Effector CD8-positive, alpha-beta T cell (primary cell): ENCODE measurements at places on chromosomes 2 and 18.
A peak's percentile ranks its signal among the peaks of the same experiment; 100 is the strongest.

DNA sequence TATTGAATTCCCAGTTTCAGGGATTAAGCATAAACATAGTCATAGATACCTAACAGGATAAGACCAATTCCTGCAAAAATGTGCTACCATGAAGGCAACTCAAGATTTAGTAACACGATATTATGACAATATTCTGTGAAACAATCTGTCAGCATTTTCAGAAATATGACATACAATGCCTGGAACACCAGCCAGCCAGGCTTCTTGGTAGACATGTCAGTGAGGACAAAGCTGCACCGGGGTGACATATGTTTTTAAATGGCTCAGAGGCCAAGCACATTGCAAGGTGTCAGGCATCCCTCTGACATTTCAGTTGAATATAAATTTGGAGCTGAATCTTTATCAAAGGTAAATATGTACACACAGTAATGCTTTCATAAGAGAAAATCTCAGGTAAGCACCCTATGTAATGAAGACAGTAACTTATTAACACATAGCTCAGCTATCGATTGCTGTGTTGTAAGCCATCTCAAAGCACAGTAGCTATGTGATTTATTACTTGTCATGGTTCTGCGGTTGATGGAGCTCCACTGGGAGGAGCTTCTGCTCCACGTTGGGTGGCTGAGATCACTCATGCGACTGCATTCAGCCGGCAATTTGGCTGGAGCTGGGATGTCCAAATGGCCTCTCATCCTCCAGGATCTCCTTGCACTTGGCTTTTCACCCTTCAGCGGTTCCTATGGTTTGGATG, 31.9 kb upstream of the EML6 start:
- no peak for DNase-seq

DNA sequence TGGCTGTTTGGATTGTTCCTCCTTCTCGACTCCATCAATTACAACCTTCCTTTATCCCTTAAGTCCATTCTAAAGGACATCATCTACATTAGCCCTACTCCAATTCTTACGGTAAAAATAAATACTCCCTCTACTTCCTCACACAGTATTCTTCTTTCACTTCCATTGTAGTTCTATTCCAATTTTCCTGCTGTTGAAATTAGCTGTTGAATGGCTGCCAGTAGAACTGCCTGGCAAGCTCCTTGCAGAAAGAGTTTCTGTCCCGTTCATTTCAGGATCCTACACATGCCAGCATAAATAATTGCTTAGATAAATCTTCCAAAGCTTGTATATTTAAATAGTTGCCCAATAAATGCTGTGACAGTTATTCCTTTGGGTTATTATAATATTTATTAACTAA, 459.3 kb upstream of the TRIB2 start:
- DNase-seq, result no peak

GRCh38 chr2:153519257-153519875, 40.8 kb upstream of the RPRM start:
- peak; percentile 21 for DNase-seq

DNA sequence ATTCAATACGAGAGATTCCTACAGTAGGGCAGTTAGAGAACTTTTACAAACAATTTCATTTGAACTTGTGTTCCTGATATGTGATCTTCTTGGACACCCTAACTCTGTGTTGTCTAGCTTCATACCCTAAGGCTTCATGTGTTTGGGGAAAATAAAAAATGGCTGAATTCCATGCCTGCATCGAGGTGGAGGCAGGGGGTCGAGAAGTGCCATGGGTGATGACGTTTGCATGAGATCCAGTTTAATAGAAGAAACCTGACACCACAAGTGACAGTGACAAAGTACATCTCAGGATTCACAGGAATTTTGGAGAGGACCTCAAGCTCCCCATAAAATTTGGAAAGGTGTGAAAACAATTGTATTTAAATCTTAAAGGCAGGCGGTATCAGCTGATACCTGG, 169.2 kb upstream of the NABP1 start:
- DNase-seq, result no peak

GRCh38 chr2:48145845-48146452, 239.7 kb upstream of the FBXO11 start:
- no peak for DNase-seq
